ENCODE measurements at places on chromosomes 4 and X.
A peak's percentile ranks its signal among the peaks of the same experiment; 100 is the strongest.

DNA sequence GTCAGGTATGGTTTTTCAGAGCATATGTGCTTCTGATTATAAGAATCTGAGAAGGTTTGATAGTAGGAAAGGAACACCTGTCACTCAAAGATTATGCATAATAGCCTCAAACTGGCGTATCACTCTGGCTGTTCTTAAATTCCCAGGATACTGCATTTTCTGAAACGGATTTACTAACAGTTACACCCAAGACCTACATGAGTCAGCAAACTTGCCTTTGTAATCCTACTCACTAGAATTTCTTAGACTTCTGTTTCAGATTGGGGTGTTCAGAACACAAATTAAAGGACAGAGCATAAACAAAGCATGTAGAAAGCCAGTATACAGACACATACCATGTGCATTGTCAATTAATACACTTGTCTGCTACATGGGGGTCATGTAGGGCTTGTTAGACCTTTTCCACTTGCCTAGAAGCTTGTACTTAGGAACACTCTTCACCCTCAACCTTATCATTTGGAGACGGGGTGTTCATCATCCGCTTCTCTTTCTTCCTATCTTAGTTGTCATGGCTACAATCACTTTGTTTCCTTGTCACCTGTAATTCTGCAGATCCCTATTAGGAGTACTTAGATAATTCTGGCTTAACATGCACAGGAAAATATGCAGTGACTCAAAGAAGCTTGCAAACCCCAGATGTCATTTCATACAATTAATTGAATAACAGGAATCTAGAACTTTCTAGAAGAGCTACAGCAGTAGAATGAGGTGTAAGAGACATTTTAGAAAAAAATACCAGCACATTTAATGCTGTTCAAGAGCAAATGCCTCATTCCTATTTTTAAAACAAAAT, 593.0 kb upstream of the TENM3 start:
- H3K27me3 ChIP-seq: no peaks in the 10 kb centered on the region
- no peak for DNase-seq
- no peaks in the 10 kb centered on the region for H3K36me3 ChIP-seq

DNA sequence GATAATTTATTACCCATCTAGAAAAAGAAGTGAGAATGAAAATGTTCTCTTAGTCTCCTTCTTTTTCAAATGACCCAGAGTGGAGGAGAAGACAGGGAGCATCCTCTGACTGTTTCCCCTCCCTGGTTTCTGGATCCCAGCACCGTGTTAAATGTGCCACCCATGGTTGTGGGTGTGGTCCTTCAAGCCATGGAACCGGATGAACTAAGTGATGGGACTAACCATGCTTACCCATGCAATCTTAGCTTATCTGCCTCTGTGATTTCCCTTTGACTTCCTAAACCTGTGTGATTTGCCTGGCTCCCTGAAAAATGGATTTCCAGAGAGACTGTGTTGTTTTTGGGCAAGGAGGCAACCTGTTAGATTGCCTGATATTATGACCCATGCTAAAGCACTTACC, 437.1 kb downstream of the MAGEB5 start:
- no peaks in the 10 kb centered on the region for H3K27me3 ChIP-seq
- no peak overlapping the region for H3K4me3 ChIP-seq

DNA sequence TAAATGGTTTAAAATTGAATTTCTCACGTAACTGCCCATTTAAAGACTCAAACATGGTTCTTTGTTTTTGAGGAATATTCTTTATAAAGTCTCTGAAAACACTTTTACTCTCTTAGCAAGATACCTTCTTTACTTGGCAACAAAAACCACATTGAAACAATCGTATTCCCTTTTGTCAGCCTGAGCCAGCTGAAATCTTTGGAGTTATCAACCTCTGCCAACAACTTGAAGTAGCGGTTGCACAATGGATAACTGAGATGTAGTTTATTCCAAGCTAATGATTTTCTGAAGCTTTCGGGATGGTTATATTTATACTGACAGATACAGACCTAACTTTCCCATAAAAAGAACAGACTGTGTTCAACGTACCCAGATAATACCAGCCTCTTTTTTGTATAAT, 561.3 kb downstream of the IL1RAPL1 start:
- H3K27ac ChIP-seq: no peak overlapping the region
- no peak overlapping the region for H3K4me3 ChIP-seq
- no peaks in the 10 kb centered on the region for H3K4me1 ChIP-seq
- DNase-seq: no peak

- no peak for DNase-seq
- H3K27me3 ChIP-seq: no peaks in the 10 kb centered on the region
- no peaks in the 10 kb centered on the region for H3K36me3 ChIP-seq
- H3K4me1 ChIP-seq: no peaks in the 10 kb centered on the region
- no peak overlapping the region for H3K27ac ChIP-seq
Measured at GRCh38 chr4:44237643-44238042, 211.0 kb downstream of the KCTD8 start.

DNA sequence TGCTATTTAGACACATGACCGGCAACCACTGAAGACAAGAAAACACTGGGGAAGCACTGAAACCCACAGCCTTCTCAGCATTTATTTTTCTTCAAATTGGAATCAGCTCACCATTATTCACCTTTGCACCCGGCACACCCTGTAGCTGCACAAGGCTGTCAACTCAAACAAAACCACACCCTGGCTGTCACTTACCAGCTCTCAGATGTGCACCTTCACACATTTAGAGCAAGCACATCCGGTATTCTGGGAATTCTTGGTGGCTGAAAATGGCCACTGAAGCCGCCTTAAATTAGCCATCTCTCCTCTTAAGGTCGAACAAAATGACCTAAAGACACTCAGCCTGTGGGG, 5.9 kb downstream of the ZFYVE28 start:
- no peaks in the 10 kb centered on the region for H3K36me3 ChIP-seq
- DNase-seq: no peak
- H3K4me3 ChIP-seq: no peak overlapping the region
- no peak overlapping the region for H3K27ac ChIP-seq
- H3K27me3 ChIP-seq: peaks cover 7% of the 10 kb centered on the region
- H3K4me1 ChIP-seq: no peaks in the 10 kb centered on the region

- no peak overlapping the region for H3K27ac ChIP-seq
- DNase-seq: no peak
- H3K4me1 ChIP-seq: no peaks in the 10 kb centered on the region
- H3K4me3 ChIP-seq: no peak overlapping the region
Measured at GRCh38 chr4:1754336-1754735, 33.0 kb downstream of the TACC3 start.

- H3K36me3 ChIP-seq: no peaks in the 10 kb centered on the region
- no peak overlapping the region for H3K27ac ChIP-seq
- no peak overlapping the region for H3K4me3 ChIP-seq
Measured at GRCh38 chr4:95141361-95141760, 383.6 kb downstream of the BMPR1B start.

- H3K27me3 ChIP-seq: no peaks in the 10 kb centered on the region
- H3K4me3 ChIP-seq: no peak overlapping the region
- no peaks in the 10 kb centered on the region for H3K36me3 ChIP-seq
- H3K4me1 ChIP-seq: peaks cover 4% of the 10 kb centered on the region
- DNase-seq: peak; percentile 27
Measured at GRCh38 chrX:109352066-109352588, 129.8 kb downstream of the GUCY2F start.

DNA sequence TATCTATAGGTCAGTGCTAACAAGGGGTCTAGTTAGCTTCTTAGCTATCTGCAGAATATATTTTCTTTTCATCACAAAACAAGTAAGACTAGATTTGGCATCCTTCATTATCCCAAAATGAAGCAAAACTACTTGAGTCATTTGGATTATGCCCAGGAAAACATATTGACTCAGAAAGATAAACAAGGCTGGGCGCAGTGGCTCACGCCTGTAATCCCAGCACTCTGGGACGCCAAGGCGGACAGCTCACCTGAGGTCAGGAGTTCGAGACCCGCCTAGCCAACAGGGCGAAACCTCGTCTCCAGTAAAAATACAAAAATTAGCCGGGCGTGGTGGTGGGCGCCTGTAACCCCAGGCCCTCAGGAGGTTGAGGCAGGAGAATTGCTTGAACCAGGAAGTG, 18.0 kb upstream of the MND1 start:
- no peak overlapping the region for H3K4me3 ChIP-seq
- DNase-seq: no peak
- H3K27me3 ChIP-seq: no peaks in the 10 kb centered on the region
- no peak overlapping the region for H3K27ac ChIP-seq

- H3K4me1 ChIP-seq: no peaks in the 10 kb centered on the region
- DNase-seq: no peak
- no peak overlapping the region for H3K4me3 ChIP-seq
- H3K36me3 ChIP-seq: no peaks in the 10 kb centered on the region
- no peaks in the 10 kb centered on the region for H3K27me3 ChIP-seq
Measured at GRCh38 chrX:6382284-6382683, 152.6 kb downstream of the VCX3A start.

- H3K27me3 ChIP-seq: no peaks in the 10 kb centered on the region
- no peaks in the 10 kb centered on the region for H3K4me1 ChIP-seq
- no peak overlapping the region for H3K27ac ChIP-seq
- no peaks in the 10 kb centered on the region for H3K36me3 ChIP-seq
- no peak overlapping the region for H3K4me3 ChIP-seq
Measured at GRCh38 chr4:164378361-164378760, 375.6 kb upstream of the SMIM31 start.

- H3K36me3 ChIP-seq: no peaks in the 10 kb centered on the region
- no peak for DNase-seq
- H3K27ac ChIP-seq: no peak overlapping the region
Measured at GRCh38 chrX:119617517-119618164, 11.4 kb upstream of the NKRF start.

DNA sequence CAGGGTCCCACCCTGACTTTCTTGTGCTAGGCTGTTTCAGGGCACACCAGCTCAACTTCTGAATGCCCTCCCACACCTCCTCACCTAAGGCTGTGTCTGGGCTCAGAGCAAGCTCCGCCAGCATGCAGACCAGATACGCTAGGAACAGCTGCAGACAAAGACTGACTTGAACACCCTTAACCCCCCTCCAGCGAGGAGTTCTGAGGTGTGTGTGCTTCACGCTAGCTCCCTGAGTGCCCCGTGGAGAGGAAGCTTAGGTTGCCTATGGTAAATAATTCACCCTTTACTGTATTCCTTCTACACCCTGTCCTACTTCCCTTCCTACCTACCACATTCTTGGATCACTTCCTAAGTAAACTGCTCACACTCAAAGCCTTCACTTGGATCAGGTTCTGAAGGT, 115.0 kb downstream of the VCX3B start:
- H3K4me3 ChIP-seq: no peak overlapping the region
- no peaks in the 10 kb centered on the region for H3K4me1 ChIP-seq
- no peak overlapping the region for H3K27ac ChIP-seq
- no peaks in the 10 kb centered on the region for H3K27me3 ChIP-seq
- H3K36me3 ChIP-seq: no peaks in the 10 kb centered on the region

- H3K27me3 ChIP-seq: no peaks in the 10 kb centered on the region
- H3K4me1 ChIP-seq: no peaks in the 10 kb centered on the region
- no peaks in the 10 kb centered on the region for H3K36me3 ChIP-seq
- H3K27ac ChIP-seq: no peak overlapping the region
Measured at GRCh38 chrX:65821721-65822496, 154.5 kb downstream of the MSN start.

DNA sequence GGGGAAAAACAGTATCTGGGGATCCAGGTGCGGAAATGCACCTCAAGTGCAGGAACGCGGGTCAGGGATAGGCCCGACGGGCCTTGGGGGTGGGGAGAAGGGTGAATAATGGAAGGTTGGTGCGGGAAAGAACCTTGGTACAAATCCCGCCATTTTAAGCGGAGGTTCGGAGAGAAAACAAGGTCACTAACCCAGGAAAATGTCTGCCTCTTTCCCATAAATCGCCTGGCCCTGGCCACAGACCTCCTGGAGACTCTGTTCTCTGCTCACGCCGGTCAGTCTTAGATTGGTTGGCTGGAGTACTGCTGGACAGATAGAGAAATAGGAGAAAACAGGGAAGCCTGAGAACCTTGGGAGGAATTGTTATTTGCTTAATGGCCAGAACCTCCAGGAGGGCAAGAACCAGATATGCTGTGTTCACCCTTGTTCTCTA, 897 bp upstream of the FBXL5 start:
- H3K27me3 ChIP-seq: no peaks in the 10 kb centered on the region
- peaks cover 3% of the 10 kb centered on the region for H3K4me1 ChIP-seq

GRCh38 chrX:143633461-143634308, 2.2 kb downstream of the SLITRK4 start:
- no peaks in the 10 kb centered on the region for H3K27me3 ChIP-seq
- H3K27ac ChIP-seq: no peak overlapping the region
- no peaks in the 10 kb centered on the region for H3K4me1 ChIP-seq

DNA sequence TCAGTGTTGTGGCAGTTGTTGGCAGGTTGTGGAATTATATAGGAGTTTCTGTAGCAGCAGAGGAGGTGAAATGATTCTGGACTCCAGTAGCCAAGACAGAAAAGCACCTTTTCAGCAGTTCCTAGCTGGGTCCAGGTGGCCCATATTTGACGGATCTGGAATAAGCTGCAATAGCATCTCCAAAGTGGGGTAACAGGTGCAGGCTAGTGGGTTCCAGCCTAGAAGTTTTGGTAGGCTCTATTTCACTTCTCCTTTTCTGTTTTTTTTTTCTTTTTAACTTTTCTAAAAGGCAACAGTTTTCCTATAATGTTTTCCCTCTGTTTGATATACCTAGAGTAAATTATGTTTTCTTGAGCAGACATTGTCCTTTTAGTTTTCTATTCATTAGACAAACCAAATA, 392.5 kb downstream of the C4orf33 start:
- H3K4me3 ChIP-seq: no peak overlapping the region
- no peak for DNase-seq
- no peaks in the 10 kb centered on the region for H3K4me1 ChIP-seq
- no peaks in the 10 kb centered on the region for H3K27me3 ChIP-seq
- H3K36me3 ChIP-seq: no peaks in the 10 kb centered on the region

DNA sequence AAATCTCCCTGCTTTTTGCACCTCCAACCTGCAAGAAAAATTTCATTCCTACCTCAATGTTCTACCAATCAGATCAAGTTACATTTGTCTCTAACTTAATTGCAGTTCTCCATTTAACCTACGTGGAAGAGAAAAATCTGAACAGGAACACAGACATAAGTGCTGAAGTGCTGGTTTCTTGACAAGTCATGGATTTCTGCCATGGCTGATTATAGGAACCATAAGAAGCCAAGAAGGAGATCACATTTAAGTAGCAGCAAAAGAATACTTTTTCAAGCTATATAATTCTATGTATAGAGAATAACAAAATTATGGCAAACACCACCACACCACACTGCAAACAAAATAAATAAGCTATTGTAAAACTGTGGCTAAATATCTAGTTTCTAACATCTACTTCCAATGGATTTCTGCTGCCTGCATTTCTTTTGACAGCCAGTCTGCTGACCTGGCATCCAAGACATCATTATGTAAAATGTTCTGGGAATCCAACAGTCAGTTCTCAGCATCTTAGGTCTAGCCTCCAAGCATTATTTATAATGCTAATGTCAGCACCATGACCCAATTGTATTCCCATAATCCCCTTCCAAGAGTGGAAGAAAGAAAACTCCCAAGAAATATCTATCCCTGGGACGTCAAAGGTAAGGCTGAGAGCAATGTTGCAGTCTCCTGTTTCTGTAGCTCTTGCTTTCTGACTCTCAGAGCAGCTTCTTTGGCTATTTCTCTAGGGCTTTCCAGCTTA, 50.8 kb upstream of the GAB1 start:
- no peak overlapping the region for H3K27ac ChIP-seq
- H3K27me3 ChIP-seq: no peaks in the 10 kb centered on the region
- no peak for DNase-seq
- no peak overlapping the region for H3K4me3 ChIP-seq
- no peaks in the 10 kb centered on the region for H3K36me3 ChIP-seq

- DNase-seq: no peak
- no peak overlapping the region for H3K27ac ChIP-seq
- H3K4me3 ChIP-seq: no peak overlapping the region
- no peaks in the 10 kb centered on the region for H3K27me3 ChIP-seq
- no peaks in the 10 kb centered on the region for H3K4me1 ChIP-seq
- H3K36me3 ChIP-seq: no peaks in the 10 kb centered on the region
Measured at GRCh38 chr4:16018061-16018676, 55.2 kb upstream of the FGFBP2 start.

All from ovary (tissue), 10 donors.